ENCODE measurements at places on chromosomes 2 and 18. TPM values are rescaled to one million over a fixed set of nuclear protein-coding genes. Genes with fewer than 3 reads are reported as not detected.

Gene ITGB6
- total RNA-seq = not detected

DNA sequence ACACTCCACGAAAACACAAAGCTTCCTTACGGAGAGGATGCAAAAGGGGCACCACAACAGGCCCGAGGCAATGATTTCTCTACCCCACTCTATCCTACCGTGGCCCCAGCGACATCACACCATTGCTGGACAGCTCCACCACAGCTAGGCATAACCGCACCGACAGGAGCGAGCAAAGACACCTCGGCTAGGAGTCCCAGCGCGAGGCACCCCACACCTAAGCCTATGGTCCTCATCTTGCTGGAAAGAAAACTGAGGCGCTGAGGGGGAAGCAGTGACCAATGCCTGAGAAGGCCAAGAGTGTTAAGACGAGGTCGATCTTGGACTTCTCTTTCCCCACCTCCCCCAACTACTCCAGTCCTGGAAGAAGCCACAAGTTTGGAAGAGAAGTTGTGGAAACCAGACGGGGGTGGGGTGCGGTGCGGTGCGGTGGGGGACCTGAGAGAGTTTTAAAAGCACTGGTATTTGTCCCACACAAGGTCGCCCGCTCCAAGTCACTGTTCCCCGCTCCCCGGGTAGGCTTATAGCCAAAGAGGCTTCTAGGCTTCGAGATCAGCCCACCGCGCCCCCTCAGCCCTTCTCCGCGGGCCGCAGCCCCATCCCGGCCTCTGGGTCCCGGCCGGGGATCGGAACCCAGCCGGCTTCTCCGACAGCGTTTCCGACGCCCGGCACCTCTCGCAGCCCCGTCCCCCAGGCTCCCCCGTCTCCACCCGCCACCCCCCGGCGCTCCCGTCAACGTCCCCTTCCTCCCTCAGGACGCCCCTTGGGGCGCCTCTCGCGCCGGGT is 766 bp downstream of the PDE6D start:
- H3K4me1 ChIP-seq = peaks cover 18% of the 10 kb centered on the region
- no peak for DNase-seq
- no peaks in the 10 kb centered on the region for H3K36me3 ChIP-seq

DNA sequence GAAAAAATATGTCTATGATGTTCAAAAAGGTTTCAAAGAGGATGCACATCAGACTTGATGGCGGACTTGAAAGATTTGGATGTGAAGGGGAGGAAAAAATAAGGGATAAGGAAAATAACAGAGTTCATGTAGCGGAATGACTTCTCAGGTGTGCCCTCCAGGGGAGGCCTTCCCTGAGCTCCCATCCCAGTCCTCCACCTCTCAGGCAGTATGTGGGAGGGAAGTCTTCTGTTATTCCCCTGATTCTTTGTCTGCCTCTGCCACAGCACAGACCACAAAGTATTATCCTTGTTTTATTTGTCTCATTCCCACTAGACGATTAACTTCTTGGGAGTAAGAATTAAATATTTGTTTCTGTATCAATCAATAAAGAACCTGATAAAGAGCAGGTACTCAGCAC is 17.7 kb downstream of the COL5A2 start:
- no peaks in the 10 kb centered on the region for H3K27me3 ChIP-seq
- no peak overlapping the region for H3K27ac ChIP-seq
- no peaks in the 10 kb centered on the region for H3K36me3 ChIP-seq
- no peak for DNase-seq

DNA sequence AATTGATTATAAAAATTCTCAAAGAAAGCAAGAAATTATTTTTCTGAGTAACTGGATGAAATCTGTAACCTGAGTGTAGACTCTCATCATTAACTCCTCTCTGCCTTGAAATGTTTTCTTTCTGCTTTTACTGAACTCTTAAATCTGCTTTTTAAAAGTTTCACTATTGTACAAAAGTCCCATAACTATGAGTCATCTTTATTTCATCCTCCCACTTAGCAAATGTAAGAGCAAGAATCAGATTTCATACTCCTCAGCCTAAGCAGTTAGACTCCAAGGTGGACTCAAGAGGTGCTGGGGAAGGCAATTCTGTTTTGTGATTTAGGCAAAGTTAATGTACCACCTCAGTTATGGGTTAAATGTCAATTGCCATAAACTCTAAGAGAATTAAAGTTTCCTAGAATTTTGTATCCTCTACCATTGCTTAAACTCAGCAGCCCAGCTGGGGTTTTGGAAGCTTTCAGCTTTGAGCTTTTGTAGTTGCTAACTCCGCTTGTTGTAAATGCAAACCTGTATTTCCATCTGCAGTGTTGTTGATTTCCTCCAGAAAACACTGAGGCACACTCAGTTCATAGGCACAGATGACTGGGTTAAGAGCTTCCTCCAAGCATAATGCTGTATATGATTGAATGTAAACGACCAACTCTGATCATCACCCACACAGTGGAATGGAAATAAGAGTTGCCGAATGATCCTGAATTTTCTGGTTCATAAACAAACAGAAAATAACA is 268.8 kb downstream of the ARHGAP15 start:
- DNase-seq = no peak
- H3K27ac ChIP-seq = no peak overlapping the region
- H3K4me1 ChIP-seq = no peaks in the 10 kb centered on the region
- no peaks in the 10 kb centered on the region for H3K27me3 ChIP-seq
- no peaks in the 10 kb centered on the region for H3K36me3 ChIP-seq

Gene EFEMP1
- not detected for total RNA-seq

DNA sequence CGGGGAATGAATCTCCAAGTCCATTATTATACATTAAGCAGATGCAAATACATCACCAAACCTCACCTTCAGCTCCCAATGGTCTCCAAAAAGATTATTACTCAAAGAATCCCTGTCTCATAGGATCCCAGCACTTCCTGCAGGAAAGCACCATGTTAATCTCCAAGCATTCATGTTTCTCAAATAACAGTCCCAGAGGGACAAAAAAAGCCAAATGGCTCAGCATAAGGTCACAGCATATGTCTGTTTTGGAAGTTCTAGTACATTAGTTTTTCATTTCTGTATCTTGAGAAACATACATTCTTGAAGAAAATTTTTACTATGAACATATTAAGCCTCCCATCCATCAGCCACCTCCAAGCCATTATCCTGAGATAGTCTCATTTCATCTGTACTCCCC is 103.3 kb downstream of the METTL4 start:
- no peak overlapping the region for H3K27ac ChIP-seq
- no peaks in the 10 kb centered on the region for H3K36me3 ChIP-seq

DNA sequence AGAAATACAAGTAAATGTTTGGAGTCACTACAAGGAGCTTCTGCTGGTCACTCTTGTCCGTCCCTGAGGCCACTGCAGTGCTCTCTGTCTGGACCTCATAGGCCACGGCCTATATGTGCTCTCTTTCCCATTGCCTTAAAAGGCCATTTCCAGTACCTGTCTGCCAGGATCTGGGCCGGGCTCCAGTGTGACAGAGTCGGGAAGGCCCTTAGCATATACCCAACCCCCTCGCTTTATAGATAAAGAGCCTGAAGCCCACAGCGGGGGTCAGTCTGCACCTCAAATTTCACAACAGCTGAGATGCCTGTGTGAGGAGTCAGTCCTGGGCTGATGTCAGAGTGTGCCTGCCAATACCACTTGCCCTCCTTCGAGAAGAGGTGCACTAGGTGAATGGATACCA is 39.9 kb downstream of the ADD2 start:
- DNase-seq = no peak
- no peaks in the 10 kb centered on the region for H3K36me3 ChIP-seq
- H3K27me3 ChIP-seq = no peaks in the 10 kb centered on the region
- no peaks in the 10 kb centered on the region for H3K4me1 ChIP-seq
- H3K4me3 ChIP-seq = no peak overlapping the region

GRCh38 chr2:19297716-19298115 is 60.7 kb downstream of the OSR1 start:
- H3K36me3 ChIP-seq = no peaks in the 10 kb centered on the region
- H3K4me3 ChIP-seq = no peak overlapping the region
- DNase-seq = no peak
- no peak overlapping the region for H3K27ac ChIP-seq

DNA sequence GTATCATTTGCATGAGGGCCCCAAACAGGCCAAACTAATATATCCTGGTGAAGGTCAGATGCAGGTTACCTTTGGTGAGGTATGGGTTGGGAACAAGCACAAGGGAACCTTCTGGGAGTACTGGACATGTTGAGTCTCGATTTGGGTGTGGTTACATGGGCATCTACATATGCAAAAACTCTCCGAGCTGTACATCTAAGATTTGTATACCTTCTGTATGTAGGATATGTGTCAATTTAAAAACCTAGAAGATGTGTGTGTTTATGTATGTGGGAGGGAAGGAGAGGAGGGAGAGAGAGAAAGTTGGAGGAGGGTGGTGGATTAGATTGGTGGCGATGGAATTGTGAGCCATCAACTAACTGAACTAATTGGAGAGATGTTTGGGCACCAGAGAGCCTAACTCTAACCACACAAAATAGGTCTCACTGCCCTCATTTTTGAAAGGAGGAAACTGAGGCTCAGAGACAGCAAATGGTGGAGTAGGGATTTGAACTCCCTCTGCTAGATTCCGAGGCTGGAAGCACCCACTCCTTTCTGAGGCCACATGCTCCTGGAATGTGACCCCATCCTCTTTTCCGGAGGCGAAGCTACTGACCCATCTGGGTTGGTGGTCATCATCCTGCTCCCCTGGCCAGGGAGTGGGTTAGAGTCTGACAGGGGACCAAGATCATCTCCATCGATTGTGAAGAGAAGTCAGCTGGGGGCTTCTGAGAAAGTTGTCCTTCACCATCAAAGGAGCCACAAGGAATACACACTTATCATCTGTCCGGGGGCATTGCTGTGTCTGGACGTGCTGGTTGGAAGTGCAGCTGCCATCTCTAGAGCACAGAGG is 107.3 kb upstream of the MYCN start:
- no peak for DNase-seq
- H3K36me3 ChIP-seq = no peaks in the 10 kb centered on the region
- no peaks in the 10 kb centered on the region for H3K27me3 ChIP-seq
- no peaks in the 10 kb centered on the region for H3K4me1 ChIP-seq
- H3K4me3 ChIP-seq = no peak overlapping the region
- no peak overlapping the region for H3K27ac ChIP-seq

DNA sequence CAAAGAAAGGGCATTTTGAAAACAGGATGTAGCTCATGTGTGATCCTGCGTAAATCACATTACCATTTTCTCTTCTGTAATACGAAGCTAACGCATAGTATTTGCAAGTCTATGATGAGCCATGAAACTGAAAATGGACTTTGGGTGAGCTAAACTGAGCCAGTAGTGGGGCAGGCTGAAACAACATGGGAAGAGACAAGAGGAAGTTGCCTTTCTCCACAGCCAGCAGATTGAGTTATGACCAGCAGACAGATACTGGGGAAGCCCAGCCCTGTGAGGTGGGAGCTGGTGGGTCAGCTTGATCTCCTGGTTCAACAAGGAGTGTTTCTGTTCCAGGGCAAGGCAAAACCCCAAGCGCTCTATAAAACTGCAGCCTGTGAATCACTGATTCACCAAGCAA is 11.8 kb downstream of the CYRIA start:
- DNase-seq = no peak
- H3K27ac ChIP-seq = no peak overlapping the region
- H3K27me3 ChIP-seq = no peaks in the 10 kb centered on the region

DNA sequence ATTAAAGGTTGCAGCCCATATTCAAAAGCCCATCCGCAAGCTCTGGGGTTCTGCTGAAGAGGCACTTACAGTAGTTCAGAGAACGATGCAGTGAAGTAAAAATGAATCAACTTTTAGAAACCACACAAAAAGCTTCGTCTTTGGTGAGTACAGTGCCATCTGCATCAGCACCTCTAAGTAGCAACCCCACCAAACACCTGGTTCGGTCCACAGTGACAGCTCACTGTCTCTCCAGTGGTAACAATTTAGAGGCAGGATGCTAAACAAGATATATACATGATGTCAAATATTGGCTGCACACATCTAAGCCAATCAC is 275.4 kb upstream of the TCF4 start:
- no peaks in the 10 kb centered on the region for H3K27me3 ChIP-seq
- no peak for DNase-seq
- H3K4me3 ChIP-seq = no peak overlapping the region
- no peak overlapping the region for H3K27ac ChIP-seq

GRCh38 chr2:94993176-94994062 is 32.1 kb upstream of the MAL start:
- no peak overlapping the region for H3K27ac ChIP-seq
- no peaks in the 10 kb centered on the region for H3K4me1 ChIP-seq
- DNase-seq = no peak
- H3K4me3 ChIP-seq = no peak overlapping the region
- no peaks in the 10 kb centered on the region for H3K36me3 ChIP-seq

- no peak overlapping the region for H3K27ac ChIP-seq
- DNase-seq = no peak
- H3K36me3 ChIP-seq = no peaks in the 10 kb centered on the region
- no peak overlapping the region for H3K4me3 ChIP-seq
- no peaks in the 10 kb centered on the region for H3K27me3 ChIP-seq
Measured at GRCh38 chr2:8133913-8134472, 547.9 kb upstream of the ID2 start.

DNA sequence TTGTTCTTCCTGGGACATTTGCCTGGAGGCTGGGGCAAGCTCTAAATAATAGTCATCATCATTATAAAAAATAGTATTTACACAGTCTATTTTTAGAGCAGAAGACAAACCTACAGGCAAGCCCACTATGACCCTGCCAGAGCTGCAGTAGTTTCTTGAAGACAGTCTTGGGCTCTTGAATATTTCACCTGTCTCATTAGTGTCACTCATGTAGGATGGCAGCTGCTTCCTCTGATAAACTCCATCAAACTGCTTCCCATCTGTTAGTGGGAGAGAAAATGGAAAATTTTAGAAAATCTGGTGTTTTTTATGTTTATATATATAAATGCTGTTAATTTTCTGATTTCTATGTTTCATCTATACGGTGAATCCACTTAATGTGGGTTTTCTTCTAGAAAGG is 8.5 kb upstream of the CYRIA start:
- H3K4me3 ChIP-seq = no peak overlapping the region
- DNase-seq = no peak
- H3K27ac ChIP-seq = no peak overlapping the region
- H3K36me3 ChIP-seq = no peaks in the 10 kb centered on the region

DNA sequence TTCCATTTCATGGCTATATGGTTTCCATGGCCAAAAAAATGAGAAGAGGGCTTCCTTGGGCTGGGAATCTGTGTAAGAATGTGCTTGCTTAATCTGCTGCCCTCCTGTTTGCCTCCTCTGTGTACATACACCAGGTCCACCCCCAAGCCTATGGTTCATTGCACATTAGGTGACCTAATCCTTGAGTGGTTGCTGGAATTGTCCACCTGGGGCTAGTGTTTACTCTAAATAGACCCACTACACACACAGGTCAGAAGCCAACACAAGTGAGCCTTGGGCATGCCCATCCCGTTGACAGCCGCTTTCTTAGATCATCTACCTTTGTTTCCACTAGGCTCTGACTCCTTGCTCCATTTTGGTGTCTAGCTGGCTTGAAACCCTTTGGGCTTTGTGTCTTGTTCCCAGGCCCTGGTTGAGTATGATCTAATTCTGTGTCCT is 59.2 kb upstream of the ATL2 start:
- H3K27me3 ChIP-seq = no peaks in the 10 kb centered on the region
- DNase-seq = no peak
- H3K27ac ChIP-seq = no peak overlapping the region
- no peaks in the 10 kb centered on the region for H3K4me1 ChIP-seq
- no peak overlapping the region for H3K4me3 ChIP-seq
- no peaks in the 10 kb centered on the region for H3K36me3 ChIP-seq

All from naive thymus-derived CD4-positive, alpha-beta T cell (primary cell).